NCI-H1694 treated with DMSO at 0.1 percent for 48 hours (cell line): ENCODE measurements at places on chromosomes 7 and 10.

DNA sequence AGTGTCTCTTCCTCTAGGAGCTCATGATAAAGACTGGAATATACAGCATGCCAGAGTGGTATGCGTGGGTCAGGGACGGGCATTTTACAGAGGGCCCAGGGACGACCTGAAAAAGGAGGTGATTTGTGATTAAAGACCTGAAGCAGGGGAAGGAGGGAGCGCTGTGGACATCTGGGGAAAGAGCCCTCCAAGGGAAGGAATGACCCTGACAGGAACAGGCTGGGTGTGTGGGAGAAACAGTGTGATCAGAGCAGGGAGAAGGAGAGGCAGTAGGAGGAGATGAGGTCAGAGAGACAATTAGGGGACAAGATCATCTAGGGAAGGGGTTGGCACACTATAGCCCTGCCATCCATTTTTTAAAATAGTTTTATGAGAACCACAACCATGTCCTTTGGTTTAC, 3.4 kb upstream of the RASSF4 start:
- no peak for DNase-seq

DNA sequence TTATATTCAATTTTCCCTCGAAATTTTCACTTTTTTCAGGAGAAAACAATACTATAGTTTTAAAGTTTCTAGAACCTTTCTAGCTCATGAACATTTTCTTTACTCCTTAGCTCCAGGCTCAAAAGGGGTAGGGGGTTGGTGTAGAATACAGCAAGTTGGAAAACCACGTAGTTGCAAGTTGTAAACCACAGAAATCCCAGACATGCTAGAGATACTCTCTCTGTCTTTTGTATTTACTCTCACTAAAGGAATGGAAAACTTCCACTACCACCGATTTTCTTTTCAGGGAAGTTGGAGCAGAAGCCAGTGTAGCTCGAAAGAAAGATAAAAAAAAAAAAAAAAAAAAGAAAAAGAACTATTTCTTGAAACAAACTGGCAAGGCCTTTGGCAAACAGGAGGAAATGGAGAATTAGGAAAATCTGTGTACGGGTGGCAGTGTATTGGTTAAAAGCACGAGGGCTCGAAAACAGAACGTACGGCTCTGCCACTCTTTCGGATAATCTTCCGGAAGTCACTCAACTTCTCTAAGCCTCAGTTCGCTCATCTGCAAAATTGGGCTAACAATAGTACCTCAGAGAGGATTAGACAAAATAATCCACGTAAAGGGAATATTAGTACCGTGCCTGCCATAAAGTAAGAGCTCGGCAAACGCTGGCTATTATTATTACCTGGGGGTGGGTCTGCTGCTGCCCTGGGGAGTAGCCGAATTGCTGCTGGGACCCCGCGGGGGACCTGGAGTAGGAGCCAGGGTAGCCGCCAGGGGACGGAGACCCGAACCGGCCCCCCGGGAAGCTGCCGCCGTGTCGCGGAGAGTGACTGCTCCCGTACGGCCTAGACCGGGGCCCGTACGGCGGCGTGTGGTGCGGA, 628 bp downstream of the MPLKIP start:
- DNase-seq: no peak

DNA sequence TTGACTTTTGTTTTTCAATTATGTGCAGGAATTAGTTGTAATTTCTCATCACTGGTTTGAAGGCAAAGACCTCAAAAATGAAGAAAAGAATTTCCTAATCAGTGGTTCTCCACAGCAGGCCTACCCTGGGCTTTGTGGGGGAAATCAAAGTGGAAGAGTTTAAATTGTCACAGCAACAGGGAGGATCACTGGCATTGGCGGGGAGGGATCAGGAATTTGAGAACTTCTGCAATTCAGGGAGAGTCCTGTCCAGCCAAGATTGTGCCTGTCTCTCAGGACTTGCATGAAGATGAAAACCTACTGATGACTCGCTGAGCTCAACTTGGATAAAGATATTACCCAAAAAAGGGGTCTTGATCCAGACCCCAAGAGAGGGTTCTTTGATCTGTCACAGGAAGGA, 70.1 kb downstream of the HACD1 start:
- no peak for DNase-seq

DNA sequence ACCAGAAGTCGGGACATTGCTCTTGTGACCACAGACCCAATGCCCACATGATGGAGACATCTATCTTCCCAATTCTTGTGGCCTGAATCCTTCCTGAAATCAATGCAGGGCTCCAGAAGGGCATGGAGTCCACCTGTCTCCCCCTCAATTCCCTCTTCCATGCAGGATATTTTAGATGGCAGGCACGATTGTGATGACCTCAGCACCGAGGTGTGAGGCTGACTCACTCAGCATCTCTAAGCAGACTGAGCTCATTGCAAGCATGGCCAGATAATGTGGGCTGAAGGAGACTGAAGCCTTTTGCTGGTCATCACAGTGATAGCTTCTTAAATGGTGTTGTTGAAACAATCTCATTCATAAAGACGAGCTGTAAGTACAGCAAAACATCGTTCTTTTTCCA, 374.9 kb upstream of the PODXL start:
- DNase-seq: no peak

DNA sequence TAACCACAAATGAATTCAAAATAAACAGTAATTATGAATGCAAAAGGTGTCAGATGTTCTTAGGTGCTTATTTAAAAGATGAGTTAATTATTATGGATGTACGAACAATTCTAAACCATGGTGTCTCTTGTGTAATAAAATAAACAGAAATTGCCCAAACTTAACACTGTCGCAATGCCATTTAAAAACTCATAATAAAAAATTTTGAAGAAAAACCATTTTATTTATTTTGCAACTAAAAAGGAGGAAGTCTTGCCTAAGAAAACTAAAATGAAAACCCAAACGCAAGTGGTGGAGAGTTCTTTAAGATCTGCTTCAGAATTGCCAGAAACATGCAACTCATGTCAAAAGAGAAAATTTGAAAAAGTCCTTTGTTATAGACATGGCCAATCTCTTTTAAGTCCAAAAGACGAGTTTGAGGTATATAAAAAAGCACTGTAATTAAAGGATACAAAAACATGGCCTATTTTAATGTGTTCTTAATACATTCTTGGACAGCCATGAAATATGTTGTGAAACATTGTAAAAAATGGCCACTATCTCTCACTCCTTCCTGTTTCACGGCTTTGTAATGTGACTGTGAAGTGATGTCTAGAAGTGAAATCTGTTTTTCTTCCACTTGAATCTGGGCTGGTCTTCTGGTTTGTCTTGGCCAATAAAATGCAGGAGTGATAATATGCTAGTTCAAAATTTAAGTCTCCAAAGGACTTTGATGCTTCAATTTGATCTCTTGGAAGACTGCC, 322.9 kb downstream of the PRPF18 start:
- DNase-seq: no peak

DNA sequence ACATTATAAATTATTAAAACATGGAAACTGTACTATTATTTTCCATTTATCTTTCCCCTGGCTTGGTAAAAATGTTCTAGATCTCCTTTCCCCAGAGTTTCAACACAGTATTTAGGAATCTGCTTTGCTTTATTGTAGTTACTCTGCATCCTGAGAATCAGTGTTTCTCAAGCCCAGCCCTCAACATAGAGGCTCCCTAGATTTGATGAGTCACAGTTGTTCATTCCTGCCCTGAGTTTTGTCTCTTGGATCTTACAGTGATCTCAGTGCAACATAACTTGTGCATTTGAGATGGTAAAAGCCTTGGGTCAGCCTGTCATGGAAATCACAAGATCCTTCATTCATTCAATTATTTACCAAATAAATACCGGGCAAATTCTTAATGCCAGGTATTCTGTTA, 63.0 kb downstream of the VAX1 start:
- DNase-seq: no peak

DNA sequence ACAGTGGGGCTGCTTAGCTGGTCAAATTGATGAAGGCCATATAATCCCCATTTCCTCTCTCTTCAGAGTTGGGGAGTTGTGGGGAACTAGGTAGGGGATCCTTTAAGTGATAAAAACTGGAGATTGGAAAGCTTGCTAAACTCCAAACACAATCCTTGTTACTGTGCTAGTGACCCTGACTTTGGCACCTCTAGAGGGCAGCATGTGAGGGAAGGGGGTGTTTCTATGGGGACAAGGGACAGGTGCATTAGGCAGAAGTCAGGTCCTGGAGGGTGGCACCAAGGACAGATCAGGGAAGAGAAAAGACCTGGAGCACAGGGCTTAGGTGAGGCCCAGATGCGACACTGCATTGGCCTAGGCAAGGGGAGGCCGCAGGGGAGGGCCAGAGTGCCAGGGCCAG, 66.9 kb downstream of the CDHR3 start:
- no peak for DNase-seq

GRCh38 chr10:113491967-113492565, 60.8 kb upstream of the HABP2 start:
- no peak for DNase-seq

- no peak for DNase-seq
These were observed 61.9 kb downstream of the TES start for GRCh38 chr7:116271963-116272886.

- DNase-seq: no peak
These were observed 1.9 kb upstream of the TRPV6 start for GRCh38 chr7:142887282-142888015.

GRCh38 chr10:131021969-131022368, 289.6 kb downstream of the TCERG1L start:
- DNase-seq: no peak

- DNase-seq: no peak
These were observed 256.9 kb downstream of the ELMO1 start for GRCh38 chr7:37191797-37192196.

DNA sequence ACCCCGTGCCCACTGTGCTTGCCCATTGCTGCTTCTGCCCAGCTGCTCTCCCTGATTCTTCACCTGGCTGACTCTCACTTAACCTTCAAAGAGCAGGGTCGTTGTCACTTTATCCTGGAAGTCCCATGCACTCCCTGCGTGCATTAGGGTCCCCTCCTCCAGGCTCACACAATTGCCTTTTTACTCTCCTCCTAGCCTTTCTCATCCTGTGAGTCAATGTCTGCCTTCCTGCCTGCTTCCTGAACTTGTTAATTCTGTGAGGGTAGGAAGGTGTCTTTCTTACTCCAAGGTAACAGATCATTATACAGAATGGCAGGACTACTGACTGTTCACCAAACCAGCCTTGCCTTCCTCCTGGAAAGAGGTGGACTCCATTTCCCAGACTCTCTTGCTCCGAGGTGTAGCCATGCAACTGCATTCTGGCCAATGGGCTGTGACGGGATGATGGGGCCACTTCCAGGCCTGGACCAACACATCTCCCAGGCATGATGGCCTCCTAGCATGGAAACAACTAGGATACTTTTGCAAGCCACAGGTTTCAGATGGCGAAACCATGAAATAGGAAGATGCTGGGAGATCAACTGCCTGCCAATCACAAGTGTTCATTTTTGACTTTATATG, 54.7 kb downstream of the ARHGAP22 start:
- no peak for DNase-seq

GRCh38 chr7:76283254-76284159, 19.0 kb upstream of the HSPB1 start:
- DNase-seq: no peak

- DNase-seq: no peak
These were observed 257.9 kb downstream of the PTPRN2 start for GRCh38 chr7:158329686-158330085.
